ENCODE measurements at places on chromosomes 5 and 9.

DNA sequence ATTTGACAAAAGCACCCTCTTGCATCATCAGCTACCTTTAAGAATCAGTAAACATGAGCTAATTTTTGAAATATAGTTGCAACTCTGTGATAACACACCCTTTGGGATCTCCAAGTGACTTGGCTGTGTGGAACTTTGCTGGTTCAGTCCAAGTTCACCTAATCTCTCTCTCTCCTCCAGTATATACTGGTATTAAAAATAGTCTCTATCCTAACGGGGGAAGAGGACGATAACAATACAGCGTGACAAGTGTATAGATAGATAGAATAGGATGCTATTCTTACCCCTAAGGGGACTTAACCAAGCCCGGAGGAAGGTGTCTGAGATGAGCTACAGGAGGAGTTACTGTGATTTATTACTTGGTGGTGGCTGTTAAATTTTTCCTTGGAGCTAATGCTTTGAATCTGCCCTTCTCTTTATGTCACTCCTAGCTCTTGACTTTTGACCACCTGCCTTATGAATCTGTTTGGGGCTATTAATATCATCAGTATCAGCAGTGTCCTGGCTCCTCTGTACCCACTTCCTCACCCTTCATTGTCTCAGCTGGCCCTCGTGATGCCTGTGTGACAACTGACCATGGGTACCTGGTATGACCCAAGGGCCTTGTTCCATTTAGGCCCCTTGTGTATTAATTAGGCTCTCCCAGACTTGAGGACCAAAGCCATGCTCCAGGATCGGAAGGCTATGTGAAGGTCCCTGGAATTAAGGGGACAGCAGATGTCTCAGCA is 223.9 kb downstream of the SREK1 start:
- DNase-seq, result no peak

GRCh38 chr9:8855046-8855445 is 1055.5 kb upstream of the DMAC1 start:
- DNase-seq, result no peak

DNA sequence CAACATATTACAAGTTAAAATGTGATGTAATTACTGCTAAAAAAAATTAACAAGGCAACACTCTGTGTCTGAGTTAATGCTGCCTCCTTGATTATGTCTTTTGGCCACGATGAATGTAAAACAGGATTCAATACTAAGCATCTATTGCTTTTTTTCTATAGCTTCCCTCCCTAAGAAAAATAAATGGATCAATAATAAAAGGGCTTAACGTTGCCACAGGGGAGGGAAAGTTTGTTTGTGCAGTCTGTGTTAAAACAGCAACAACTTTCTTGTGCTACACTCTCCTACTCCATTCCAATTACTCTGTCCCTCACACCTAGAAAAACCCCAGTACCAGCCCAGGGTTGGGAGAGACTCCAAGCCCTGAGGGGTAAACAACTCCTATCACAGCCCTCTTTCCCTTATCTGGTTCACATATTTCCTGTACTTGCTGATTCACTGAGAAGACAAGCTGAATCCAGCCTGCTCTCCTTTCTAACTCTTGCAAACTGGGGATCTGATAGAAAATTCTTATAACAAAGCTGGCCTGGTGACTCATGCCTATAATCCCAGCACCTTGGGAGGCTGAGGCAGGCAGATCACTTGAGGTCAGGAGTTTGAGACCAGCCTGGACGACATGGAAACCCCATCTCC is 44.8 kb downstream of the PTPN3 start:
- DNase-seq, result no peak

GRCh38 chr5:180135128-180135955 is 63.8 kb upstream of the RNF130 start:
- no peak for DNase-seq

- no peak for DNase-seq
Observed at GRCh38 chr5:4651806-4652565, 488.1 kb upstream of the ADAMTS16 start.

- no peak for DNase-seq
Observed at GRCh38 chr5:78845470-78845869, 139.6 kb downstream of the ARSB start.

DNA sequence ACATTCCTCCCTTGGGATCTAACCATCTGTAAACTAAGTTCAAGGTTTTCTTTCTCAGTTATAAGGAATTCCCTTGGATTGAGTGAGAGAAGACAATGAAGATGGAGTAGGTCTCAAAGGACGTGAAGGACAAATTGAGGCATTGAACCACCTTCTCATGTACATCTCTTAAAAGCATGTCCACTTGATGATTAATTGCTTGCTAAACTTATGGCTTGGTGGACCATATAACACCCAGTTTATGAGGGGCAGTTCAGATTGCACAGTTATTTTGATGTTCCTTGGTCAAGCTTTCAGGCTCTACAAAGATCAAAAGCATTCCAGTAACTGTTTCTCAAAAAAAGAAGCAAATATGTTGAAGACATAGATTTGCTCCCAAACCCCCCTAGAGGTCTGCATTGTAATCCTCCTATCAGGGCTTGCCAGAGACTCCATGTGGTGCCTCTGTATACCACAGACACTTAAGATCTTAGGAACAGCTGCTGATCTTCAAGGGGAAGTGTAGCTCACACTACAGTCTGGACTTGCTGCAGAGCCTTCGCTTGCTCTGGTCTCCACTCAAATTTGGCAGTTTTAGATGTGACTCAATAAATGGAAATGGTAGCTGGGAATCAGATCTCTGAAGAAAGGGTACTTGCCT is 56.9 kb upstream of the ALDH1A1 start:
- no peak for DNase-seq

- DNase-seq, result peak; percentile 29
Observed at GRCh38 chr9:97985058-97985861, 2.1 kb downstream of the ANP32B start.

DNA sequence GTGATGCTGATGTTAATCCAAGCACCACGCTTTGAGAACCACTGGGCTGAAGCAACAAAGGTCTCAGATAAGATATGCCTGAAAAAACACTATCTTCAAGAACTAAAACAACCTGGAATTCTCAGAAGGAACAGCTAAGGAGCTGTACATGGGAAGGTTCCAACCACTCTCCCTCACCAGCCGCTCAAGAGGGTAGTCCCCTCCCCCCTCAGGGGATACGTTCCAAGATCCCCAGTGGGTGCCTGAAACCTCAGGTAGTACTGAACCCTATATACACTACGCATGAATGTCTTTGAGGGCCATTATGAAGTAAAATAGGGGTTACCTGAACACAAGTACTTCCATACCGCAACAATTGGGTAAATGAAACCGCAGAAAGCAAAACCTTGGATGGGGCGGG is 1.9 kb downstream of the BOD1 start:
- DNase-seq, result no peak

DNA sequence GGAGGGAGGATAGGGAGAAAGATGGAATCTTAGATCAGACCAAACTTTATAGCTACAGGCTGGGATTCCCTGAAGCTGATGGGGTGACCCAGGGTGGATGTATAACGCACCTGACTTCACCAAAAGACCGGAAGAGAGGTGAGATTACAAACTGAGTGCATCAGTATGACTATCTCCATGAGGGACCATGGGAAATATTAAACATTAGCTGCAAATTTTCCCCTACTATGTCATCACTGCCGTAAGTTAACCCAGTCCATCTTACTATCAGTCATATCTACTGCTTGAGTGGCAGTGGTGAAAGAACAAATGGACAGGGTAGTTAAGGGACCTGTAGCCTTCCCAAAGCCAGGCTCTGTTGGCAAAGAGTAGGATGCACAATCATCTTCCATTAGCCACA is 368.3 kb downstream of the EFNA5 start:
- no peak for DNase-seq

- no peak for DNase-seq
Observed at GRCh38 chr5:464446-464842, 21.5 kb downstream of the EXOC3 start.

DNA sequence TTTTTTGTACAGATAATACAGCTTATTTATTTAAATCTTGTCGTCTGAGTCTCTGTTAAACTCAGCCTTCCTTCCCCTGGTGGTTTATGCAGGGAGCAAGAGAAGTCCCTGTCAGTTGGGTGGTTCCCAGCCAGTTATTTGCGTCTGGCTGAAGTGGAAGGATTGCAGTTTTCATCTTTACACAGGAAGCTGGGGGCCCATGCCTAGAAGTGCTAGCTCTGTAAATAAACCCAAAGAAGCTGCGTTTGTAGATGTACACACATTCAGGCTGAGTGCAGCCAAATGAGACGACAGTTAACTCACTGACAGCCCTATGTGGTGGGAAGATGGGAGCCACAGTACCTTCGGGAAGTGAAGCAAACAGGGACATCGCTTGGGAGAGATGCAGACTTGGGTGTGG is 122.1 kb downstream of the SAXO1 start:
- DNase-seq, result no peak

DNA sequence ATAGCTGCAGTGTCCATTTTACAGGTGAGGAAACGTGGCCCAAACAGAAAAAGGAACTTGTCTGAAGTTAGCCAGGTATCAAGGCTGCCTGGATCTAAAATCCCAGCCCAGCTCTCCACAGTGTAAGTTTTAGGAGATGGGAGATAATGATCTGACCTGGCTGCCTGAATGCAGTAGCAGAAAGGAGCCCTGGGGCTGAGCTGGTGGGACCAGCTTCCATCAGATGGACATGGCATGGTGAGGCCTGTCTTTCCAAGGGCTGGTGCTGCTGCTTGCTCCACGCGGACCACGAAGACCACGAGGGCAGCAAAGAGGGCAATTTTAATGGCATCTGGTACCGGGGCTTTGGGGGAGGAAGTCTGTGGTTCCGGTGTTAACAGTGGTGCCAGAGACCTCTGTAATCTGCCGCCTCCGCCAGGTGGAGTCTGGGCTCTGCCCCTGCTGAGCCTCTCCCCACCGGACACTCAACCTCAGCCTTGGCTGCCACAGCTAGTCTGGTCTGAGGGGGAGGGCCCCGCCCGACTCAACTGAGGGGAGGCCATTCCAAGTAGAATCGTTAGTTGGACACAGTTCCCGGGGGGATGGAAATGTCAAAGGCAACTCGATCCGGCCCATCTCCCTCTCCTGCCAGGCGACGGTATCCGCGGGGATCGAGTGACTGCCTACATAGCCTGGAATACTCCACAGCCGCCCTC is 650 bp downstream of the MYORG start:
- peak; percentile 43 for DNase-seq

GRCh38 chr9:32294106-32294505 is 90.3 kb upstream of the ACO1 start:
- DNase-seq, result no peak

- no peak for DNase-seq
Observed at GRCh38 chr9:136860529-136860928, 5.6 kb downstream of the EDF1 start.

DNA sequence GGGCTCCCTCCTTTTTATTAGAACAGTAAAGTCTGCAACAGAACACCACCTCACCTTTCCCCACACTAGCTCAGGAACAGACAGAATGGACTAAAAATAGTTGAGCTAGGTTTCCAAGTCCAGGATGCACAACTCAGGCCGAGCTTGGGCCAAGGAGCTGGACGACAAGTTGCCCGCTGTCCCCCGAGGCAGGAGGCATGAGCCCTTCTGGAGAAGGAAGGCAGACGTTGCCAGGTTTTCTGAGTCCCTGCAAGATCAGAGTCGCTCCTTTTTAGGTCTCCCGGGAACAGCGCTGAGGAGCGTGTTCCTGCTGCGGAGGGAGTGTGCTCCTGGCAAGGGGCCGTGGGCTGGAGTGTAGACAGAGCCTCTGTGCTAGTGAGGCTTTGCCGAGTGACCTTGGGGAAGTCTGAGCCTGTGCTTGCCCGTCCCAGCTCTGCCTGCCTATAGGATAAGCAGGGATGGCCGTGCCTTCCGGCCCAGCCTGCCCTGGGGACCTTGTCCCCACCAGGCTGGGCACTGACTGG is 121.6 kb downstream of the WNK2 start:
- no peak for DNase-seq

- no peak for DNase-seq
Observed at GRCh38 chr9:71937898-71938297, 26.5 kb downstream of the C9orf85 start.

DNA sequence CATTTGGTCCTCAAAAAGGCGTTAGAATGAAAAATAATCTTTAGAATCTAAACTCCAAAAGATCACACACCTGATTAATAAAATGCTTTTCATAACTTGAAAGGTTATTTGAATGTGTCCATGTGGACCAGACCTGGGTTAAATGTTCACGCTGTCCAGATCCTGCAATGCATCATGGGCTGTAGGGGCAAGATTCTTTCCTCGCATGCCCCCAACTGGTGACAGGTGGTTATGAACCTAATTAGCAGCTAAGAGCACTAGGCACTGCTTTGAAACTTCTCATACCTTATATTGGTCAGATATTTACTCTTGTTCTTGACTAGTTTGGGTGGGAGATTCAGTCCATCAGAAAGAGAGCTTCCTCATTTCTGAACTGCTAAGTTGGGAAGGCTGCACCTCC is 19.3 kb upstream of the PIP5K1B start:
- DNase-seq, result no peak

DNA sequence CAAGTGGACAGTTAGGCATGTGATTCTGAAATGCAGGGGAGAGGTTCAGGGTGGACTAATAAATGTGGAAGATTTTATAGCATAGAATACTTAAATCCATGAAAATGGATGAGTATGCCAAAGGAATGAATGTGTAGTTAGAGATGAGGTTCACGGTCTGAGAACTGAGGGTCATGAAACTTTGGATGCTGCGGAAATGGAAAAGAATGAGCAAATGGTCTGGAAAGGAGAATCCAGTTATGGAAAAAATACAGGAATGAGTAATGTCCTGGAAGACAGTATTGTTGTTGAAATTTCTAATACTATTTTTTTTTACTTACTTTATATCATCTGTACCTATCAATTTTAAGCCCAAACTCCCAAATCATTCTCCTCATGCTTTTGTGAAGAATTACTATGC is 2369.4 kb downstream of the MAT2B start:
- DNase-seq, result no peak

DNA sequence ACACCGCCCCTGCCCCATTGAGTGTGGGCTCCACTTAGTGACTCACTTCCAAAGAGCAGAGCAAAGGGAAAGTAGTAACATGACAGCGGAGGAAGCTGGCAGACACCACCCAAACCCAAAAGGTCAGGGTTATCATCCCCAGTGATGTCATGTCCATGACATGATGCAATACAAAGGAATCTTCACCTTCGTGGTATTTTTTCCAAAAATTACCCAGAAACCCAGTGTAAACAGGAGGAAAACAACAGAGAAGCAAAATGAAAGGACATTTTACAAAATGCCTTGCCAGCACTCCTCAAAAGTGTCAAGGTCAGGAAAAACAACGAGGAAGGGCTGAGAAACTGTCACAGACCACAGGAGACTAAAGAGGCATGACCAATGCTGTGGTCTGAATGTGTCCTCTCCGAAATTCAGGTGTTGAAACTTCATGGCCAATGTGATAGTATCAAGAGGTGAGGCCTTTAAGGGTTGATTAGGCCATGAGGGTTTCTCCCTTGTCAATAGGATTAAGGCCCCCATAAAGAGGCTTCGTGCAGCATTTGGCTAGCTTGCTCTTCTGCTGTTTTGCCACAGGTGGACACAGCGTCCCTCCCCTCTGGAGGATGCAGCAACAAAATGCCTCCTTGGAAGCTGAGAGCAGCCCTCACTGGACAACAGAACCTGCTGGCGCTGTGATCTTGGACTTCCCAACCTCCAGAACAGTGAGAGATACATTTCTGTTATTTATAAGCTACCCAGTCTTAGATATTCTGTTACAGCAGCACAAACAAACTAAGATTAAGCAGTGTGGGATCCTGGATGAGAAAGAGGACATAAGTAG is 30.5 kb upstream of the MED10 start:
- no peak for DNase-seq

Data from T-helper 9 cell (primary cell).